Fibroblast of mammary gland (primary cell): ENCODE measurements at places on chromosomes 7 and 10.

DNA sequence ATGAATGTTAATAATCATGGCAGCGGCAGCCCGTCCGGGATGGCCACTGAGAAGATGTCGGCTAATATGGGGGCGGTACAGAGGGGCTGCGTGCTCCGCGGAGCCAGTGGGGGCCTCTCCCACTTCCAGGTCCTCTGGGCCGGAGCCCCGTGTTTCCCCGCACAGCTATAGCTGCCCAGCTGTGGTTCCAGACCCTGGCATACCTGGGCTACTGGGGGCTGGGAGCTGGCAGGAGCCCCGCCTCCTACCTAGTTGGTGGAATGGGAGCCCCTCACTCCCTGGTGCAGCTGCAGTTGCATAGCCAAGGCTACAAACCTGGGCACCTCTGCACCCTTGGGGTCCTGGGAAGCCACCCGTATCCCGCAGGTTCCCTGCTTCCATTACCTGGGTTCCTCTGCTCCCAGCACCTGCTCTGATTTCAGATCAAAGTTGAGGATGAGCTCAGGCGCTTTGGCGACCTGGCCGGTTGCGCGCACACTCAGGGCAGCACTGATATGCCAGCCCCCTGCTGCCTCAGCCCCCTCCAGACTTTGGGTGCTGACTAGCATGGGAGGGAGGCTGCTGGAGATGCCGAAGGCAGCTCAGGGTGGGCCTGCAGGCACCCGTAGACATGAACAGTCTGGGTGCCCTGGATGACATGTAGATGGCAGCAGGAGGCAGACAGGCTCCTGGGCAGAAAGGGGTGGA lies 236.5 kb upstream of the SEMA3D start:
- no peak for DNase-seq

DNA sequence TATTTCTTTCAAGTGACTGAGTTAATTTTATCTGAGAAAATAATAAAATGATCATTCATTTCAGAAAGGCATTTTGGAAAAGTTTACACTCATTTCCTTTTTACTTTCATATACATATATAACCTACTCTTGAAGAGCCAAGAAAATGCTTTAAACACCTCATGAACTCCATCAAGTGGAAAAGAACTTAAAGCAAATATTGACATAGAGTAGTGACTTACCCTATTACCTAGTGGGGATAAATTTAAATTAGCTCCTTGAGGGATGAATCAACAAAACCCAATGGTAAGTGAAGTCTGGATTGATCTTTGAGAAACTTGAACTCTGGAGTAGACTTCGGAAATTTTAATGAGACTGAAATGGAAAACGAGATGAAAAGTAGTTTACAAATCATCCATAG lies 88.6 kb downstream of the TMEM26 start:
- DNase-seq, result no peak

- no peak for DNase-seq
Measured at GRCh38 chr10:75450644-75451640, 19.5 kb downstream of the LRMDA start.

- no peak for DNase-seq
Measured at GRCh38 chr7:357531-358209, 67.7 kb downstream of the FOXL3 start.

GRCh38 chr10:31197886-31198285 lies 121.1 kb upstream of the ZEB1 start:
- DNase-seq, result peak; percentile 45

DNA sequence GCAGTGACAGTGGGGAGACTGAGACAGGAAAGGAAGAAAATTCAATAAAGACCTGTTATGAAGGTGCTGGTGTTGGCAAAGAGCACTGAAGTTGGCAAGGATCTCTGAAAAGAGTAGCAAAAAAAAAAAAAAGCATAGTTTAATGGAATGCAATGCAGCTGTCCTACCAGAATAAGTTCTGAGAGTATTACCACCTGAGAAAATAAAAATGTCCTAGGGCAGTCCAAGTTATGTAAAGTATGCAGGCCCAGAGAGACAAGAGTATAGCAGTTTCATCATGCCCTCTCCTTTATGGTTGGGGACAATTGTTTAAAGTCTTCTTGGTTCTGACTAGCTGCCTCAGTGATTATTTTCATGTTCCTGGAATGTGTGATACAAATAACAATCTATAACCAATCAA lies 1092.8 kb downstream of the SORCS3 start:
- no peak for DNase-seq

- DNase-seq, result no peak
Measured at GRCh38 chr7:130494431-130494858, 2.6 kb downstream of the MEST start.

GRCh38 chr7:99379043-99379577 lies 4.6 kb downstream of the ARPC1B start:
- peak; percentile 98 for DNase-seq

DNA sequence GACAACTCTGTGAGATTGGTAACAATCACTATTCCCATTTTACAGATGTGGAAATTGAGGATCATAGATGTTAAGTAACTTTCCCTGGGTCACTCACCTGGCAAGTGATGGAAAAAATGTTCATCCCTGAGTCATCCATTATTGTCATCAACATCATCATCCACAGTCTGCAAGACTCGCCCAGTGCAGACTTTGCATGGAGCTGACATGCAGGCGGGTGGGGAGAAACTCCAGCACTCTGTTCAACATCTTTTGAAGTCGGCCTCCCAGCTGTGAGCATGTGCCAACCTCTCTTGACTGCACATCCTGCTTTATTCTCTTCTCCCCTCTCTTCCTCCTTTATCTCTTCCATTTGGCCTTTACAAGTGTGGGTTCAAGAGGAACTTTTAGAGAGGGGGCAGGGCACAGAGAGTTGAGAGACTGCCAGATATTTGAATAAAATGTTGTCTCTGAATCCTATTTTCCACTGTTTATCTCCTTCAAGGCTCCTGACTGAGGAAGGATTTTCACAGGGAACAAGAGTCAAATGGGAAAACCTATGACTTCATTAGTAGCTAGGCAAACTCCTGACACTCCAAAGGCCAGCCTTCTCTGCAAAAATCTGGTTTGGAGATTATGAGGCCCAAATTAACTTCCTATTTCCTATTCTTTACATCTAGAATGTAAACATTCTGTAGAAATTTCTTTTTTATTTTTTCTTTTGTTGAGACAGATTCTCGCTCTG lies 283.7 kb upstream of the PODXL start:
- no peak for DNase-seq

DNA sequence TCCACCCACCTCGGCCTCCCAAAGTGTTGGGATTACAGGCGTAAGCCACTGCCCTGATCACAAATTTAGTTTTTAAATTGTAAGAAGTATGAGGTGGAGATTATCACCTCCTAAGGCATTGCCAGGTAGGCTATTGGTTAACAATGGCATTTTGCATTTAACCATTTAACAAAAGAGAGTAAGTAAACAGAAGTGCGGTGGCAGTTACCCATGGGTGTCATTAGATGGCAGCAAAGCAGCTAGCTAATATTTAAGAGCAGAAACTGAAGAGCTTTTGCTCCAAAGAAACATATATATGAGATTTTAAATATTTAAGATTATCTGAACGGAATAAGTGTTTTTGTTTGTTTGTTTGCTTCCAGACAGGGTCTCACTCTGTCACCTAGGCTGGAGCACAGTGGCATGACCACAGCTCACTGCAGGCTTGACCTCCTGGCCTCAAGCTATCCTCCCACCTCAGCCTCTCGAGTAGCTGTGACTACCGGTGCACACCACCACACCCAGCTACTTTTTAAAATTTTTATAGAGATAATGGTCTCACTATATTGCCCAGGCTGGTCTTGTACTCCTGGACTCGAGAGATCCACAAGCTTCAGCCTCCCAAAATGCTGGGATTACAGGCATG lies 325.5 kb upstream of the C7orf33 start:
- DNase-seq, result peak; percentile 48

- DNase-seq, result no peak
Measured at GRCh38 chr10:95783741-95784140, 27.8 kb downstream of the ENTPD1 start.

DNA sequence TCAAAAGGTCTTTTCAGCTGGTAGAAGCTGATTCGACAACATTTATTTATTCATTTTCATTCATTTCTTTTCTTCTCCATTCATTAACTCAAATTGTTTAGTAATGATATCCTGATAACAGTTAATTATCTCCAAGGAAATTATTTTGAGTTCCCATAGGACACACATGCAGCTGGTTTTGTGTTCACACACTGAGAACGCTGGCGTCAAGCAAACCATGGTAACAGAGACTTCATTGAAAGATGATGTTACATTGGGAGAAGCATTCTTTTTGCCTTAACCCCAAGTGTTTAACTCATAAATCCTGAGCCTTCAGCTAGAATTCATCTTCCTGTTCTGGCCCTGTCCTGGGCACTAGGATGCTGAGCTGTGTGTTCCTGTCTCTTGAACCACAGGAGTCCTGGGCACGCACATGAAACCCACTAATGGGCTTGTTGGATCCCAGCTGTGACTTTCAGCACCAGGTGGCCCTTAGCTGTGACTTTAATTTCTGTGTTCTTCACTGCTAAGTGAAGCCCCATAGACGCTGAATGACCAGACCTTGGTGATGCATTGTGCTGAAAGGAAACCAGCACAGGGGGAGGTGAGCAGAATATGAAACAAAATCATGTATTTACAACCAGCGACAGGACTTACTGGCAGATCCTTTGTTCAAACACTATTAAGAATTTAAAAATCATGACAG lies 121.5 kb upstream of the PRSS58 start:
- no peak for DNase-seq

GRCh38 chr10:117486606-117487005 lies 55.9 kb upstream of the EMX2 start:
- DNase-seq, result no peak

DNA sequence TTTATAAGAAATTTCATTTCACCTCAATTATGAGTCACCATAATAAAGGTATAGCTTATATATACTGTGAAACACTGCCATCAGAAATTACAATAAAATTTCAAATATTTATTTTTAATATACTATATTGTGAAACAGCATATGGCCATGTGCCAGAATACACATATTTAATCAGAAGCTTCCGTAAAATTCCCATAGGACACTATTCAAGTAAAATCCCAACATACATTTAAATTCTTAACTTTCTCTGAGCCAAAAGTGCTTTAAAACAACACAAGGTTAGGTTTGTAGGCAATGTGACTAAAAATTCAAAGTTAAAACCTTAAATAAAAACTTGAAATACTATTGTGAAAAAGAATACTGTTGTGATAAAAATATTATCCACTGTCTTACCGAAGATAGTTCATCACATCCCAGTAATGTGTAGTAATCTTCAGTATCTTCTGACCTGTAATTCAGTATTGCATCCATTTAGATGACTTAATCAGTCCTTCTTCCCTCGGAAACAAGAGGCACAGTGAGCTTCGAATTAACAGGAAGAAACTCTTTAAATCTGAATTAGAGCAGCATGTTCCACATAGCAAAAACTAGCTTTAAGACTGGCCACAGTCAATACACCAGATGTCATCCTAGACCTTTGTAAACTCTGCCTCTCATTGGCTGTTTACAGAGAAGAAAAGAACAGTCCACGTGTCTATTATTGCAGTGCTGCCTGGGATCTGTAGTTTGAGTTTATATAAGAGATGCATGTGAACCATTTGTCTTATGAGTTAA lies at the start of gene DNAJC12:
Gene DNAJC12, minus strand, starts transcription at position 648 of the 774 bp plus-strand sequence. Its CDS starts 177 bp downstream, at position 471.
- peak; percentile 81 for DNase-seq

DNA sequence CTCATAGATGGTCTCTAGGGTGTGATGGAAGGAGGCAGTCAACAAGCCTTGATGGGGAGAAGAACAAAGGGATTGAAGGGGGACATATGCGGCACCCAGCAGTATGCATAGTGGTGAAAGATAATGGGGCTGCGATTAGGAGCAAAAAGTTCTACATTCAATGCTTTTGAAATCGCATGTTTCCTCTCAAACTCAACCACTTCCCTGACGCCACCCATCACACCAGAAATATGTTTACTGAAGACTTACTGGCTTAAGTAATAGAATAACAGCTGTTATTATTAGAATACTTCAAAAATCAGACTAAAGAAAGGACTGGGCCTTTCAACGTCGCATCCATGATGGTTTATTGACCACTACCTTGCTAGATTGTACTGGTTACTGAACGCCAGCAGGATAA lies 31.5 kb downstream of the MKRN1 start:
- no peak for DNase-seq

- DNase-seq, result peak; percentile 40
Measured at GRCh38 chr7:114416129-114416990, 1.7 kb downstream of the FOXP2 start.

GRCh38 chr10:27356738-27357137 lies 116.1 kb upstream of the ACBD5 start:
- DNase-seq, result no peak

GRCh38 chr10:45373003-45373575 lies 927 bp upstream of the ALOX5 start:
- no peak for DNase-seq

DNA sequence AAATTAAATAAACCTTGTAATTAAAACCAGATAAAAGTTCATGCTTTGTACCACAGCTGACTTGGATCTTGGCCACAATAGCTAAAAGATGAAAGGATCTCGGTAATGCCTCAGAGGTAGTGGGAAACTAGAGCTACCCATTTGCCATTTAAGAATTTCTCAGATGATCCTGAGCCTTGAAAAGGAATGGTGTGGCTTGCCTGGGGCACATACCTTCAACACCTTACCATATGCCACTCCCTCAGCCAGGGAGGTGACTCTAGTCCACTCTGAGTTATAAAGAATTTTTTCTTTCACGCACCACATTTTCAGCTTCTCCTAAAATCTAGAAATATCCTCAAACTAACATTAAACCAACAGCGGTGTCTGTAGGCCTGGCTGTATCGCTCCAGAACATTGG lies 516.3 kb upstream of the TEX47 start:
- no peak for DNase-seq

DNA sequence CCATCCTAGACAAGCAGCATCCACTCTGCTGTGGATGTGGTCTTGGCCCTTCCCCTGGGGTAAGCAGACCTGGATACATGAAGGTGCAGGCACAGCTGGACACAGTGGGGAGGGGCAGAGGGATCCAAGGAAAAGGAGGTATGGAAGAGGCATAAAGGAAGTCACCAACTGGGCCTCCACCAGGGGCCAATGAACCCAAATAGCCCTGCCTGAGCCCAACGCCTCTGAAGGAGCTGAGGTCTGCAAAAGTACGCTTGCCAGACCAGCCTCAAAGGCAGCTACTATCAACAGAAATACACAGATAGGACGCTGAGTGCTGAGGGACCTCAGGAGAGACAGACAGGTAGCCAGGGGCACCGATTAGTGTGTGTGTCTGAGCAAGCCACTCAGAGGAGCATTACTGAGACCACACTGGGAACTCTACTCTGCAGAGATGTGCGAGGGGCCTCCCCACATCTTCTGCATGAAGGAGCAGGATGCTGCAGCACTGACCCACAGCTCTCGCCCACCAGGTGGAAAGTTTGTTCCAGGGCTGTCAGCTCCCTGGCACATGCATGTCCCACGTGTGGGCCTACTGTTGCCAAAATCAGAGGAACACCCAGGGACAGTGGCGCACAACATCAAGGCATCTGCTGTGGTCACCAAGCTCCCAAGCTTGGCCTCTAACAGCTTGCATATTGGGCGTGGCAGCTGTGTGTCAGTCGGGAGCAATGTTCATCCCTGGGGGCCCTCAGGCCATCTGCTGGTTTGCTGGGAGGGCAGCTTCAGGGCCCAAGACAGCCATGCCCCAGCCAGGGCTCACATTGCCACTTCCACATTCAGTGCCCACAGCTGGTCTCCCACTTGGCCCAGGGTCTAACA lies 40.0 kb downstream of the MKI67 start:
- no peak for DNase-seq
